ENCODE measurements at places on chromosomes 7 and 10.
A peak's percentile ranks its signal among the peaks of the same experiment; 100 is the strongest.

DNA sequence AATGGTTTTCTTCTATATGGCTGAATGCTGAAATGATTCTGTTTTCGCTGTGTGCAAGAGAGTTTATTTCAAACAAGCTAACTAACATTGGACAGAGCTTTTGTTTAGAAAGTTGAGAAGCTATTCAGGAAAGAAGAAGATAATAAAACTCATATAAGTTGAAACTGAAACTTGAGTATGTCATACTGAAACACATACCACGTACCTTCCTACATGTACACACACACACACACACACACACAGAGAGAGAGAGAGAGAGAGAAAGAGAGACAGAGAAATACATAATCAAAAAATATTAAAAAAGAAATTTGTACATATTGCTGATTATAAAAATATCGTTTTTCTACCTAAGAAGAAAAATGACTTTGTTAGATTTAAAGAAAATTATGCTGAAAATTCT, 561.9 kb upstream of the KCND2 start:
- DNase-seq: no peak

- DNase-seq: no peak
These were observed 91.6 kb downstream of the DNMBP start for GRCh38 chr10:99917963-99918825.

GRCh38 chr7:113143486-113144257, 25.3 kb upstream of the SMIM30 start:
- DNase-seq: no peak

- DNase-seq: no peak
These were observed 161.2 kb upstream of the WDR11 start for GRCh38 chr10:120689777-120690529.

- no peak for DNase-seq
These were observed 20.8 kb upstream of the HYAL4 start for GRCh38 chr7:123823898-123824753.

- no peak for DNase-seq
These were observed 28.8 kb upstream of the GPR26 start for GRCh38 chr10:123637326-123637880.

DNA sequence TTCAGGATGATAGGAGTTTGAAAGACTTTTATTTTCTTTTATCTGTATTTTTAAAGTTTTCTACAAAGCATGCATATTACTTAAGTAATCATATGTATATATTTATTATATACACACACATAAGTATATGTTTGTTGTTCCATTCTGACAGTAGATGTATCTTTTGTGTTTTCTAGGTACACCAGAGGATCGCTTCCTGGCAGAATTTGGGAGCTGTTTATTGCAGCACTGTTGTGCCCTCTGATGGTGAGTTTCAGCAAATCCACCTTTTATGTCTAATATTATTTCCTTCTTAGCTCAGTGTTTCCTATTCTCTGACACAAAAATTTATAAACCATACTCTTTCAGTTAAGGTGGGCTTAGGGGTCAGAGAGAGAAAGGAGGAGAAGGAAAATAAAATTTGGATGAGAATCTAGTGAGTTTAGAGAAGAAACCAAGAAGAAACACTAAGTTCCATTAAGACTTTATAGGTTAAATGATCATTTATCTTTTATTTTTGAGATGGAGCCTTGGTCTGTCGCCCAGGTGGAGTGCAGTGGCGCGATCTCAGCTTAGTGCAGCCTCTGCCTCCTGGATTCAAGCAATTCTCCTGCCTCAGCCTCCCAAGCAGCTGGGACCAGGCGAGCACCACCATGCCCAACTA, 59.2 kb upstream of the OIT3 start:
- peak; percentile 48 for DNase-seq

DNA sequence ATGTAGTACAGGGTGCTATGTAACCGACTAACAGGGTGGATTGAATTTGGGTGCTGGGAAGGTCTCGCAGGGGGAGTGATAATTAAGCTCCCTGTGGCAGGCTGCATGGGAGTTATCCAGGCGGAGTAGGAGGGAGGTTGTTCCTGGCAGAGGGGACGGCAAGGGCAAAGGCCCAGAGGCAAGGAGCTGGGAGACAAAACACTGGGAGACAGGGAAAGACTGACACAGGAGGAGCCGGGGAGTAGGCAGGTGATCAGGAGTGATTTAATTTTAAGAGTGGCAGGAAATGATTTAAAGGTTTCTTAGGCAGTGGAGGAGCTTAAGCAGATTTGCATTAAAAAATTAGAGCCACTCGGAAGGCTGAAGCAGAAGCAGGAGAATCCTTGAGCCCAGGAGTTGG, 40.7 kb upstream of the LEP start:
- no peak for DNase-seq

DNA sequence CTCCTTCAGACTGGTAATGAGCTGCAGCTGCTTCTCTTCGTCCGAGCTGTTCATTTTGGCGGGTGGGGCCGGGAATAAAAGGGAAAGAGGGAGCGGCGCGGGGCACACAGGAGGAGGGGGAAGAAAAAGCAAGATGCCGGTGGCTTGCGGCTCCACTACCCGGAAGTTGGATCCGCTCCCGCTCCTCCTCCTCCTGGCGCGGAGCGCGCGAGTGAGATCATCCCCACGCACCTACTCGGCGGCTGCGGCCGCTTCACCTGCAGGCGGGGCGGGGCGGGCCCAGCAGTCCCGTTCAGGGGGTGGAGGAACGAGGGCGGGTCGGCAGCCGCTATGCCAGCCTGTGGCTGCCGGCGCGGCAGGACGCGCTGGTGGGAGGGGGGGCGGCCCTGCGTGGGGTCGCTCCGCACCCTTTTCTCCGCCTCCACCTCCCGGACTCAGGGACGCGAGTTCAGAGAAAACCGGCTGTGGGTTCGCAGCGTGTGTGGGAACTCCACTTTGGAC, at the start of gene SHTN1:
Gene SHTN1, minus strand, starts transcription at position 162 of the 501 bp plus-strand sequence. Its CDS starts 108 bp downstream, at position 54.
- peak; percentile 21 for DNase-seq

- DNase-seq: no peak
These were observed 229.2 kb downstream of the KCND2 start for GRCh38 chr7:120502132-120502531.

DNA sequence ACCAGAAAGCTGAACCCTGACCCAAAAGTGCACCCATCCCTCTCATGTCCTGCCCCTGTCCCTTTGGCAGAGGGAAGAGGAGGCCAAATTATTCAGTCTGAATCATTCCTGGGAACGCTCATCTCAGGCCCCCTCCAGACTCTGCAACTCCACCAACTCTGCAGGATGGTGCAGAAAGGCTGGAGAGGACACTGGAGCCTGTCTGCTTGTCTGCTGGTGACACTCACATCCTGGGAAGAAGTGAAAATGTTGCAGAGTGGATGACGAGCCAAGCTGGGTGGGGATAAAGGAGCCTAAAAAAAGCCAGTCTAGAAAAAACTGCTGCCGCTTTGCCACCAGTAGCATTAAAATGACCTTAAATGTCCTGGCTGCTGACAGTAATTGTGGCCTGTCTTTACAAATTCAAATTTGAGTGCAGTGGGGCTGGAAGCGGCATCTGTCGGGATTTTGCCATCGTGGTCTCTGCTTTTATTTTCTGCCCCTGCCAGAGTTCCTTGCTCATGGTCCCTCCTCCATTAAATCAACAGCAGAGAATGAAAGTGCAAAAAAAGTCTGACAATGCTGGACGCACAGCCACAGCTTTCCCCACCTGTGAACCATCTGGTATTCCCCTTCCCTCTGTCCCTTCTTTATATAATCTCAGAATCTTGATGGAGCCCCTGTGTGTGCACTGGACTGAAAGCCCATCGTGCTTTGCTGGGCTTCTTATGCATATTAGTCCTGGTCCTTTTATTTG, 63.9 kb downstream of the STK17A start:
- DNase-seq: no peak

DNA sequence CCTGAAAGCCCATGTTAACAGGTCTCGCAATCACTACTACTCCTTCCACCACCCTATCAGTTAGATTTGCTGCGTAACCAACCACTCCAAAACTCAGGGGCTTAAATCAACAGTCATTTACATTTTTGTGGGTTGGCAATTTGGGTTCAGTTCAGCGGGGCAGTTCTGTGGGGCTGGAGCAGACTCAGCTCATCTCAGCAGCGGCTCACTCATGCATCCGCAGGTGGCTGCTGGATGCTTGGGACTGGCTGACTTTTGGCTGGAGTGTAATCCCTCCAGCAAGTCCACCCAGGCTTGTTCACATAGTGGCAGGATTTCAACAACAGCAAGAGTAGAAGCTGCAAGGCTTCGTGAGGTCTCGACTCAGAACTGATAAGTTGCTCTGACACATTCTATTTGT, 79.2 kb downstream of the NEUROD6 start:
- no peak for DNase-seq

DNA sequence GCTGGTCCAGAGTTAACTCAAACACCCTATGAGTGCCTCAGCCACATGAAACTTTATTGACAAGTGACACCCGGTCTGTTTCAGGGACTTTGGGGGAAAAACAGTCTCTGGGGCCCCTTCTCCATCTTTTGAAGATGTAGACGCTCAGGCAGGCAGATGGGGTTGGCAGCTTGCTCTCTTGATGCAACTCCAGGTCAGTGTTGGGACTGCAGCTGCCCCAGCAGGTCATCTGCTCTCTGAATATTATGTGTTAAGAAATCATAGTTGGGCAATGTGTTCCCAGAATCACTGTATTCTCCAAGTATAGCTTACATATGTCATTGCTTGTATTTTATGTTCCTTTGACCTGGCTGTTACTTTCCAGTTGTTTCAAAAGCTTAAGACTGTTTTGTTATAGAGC, 544.9 kb upstream of the MGMT start:
- DNase-seq: no peak

- DNase-seq: no peak
These were observed 965 bp upstream of the PROSER2 start for GRCh38 chr10:11822026-11822756.

GRCh38 chr10:95121904-95122303, 52.6 kb upstream of the CYP2C8 start:
- no peak for DNase-seq

- peak; percentile 61 for DNase-seq
These were observed 49.3 kb downstream of the PPP1R17 start for GRCh38 chr7:31735991-31736982.

GRCh38 chr10:6607182-6607581, 27.1 kb upstream of the PRKCQ start:
- no peak for DNase-seq

- DNase-seq: no peak
These were observed at the start of gene MACC1 for GRCh38 chr7:20217193-20217948. Gene MACC1 (minus strand): TSS chr7:20217384. CDS start chr7:20161862, 55,522 bp downstream.

Data from HTR-8/SVneo (cell line).